ENCODE measurements at places on chromosomes 6 and 20.

- no peak for DNase-seq
Observed at GRCh38 chr6:170139531-170139930, 151.3 kb downstream of the DLL1 start.

GRCh38 chr6:126077810-126078776 lies 91.8 kb downstream of the TRMT11 start:
- DNase-seq: no peak

DNA sequence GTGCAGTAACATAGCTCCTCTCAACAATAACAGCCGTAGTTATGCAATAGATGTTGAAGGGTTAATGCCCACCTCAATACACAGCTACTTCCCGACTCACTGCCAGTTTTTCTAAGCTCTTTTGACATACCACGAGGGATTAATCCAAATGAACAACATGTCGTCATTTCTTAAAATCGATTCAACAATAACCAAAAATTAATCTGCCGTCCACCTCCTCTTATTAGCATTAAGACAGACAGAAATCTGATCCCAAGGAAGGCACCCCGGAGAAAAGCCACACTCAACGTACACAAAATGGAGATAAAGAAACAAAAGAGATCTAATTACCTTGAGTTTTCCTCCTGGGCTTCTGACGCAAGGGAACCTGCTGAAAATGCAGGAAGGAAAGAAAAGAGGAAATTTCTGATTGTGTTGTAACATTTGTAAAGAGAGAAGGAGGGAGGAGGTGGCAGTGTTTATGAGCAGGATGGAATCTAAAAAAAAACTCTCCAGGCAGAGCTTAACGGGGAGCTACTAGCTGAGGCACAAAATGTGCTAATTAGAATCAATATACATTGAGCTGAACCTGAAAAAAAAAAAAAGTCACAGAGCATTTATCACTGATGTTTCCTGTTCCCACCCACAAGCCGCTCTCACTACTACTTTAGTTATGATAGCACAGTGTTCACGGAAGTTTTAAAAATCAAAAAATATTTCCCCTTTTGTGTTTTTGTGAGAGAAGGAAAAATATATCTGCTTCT lies 109.3 kb downstream of the IPCEF1 start:
- no peak for DNase-seq

GRCh38 chr20:16063881-16064280 lies 509.4 kb downstream of the KIF16B start:
- no peak for DNase-seq

GRCh38 chr6:52718550-52718949 lies 44.7 kb downstream of the GSTA2 start:
- DNase-seq: no peak

- DNase-seq: no peak
Observed at GRCh38 chr6:163731215-163732013, 316.9 kb downstream of the QKI start.

DNA sequence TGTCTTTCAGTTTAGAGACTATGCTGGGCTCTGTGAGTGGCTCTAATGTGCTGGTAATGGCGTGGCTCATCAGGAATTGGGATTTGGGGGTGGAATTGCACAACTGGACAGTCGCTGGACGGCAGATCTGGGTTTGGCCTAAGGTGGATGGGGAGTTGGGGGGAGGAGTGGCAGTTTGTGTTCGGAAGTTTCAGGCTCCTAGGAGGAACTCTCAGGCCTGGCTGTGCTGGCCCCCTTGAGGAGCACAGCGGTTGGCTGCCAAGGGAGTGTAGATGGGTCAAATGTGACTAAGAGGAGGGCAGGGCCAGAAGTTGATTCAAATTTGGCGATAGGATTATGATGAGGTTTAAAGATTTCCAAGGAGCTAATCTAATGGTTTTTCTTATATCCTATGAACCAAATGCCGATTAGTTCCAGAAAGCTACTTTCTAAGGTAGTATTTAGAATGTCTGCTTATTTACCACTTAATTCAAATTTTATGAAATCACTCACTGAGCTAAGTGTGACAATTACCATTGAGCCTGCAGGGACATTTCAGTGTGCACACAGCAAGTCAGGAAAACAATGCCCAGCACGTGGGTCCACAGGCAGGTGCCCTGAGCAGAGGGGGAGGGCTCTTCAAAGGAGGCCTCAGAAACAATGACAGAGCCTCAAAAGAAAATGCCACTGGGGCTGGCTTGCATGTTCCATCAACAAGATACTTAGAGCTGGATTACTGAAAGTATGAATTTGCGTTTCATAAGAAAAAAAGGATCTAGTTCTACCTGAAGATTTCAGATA lies 111.0 kb downstream of the GJA10 start:
- no peak for DNase-seq

All from stimulated activated CD8-positive, alpha-beta memory T cell treated with anti-CD3 and anti-CD28 coated beads, Interleukin-2, amount 100 ng/mL, for 1 hour (primary cell).